SK-N-SH (cell line): ENCODE measurements at places on chromosomes 3 and 15.

DNA sequence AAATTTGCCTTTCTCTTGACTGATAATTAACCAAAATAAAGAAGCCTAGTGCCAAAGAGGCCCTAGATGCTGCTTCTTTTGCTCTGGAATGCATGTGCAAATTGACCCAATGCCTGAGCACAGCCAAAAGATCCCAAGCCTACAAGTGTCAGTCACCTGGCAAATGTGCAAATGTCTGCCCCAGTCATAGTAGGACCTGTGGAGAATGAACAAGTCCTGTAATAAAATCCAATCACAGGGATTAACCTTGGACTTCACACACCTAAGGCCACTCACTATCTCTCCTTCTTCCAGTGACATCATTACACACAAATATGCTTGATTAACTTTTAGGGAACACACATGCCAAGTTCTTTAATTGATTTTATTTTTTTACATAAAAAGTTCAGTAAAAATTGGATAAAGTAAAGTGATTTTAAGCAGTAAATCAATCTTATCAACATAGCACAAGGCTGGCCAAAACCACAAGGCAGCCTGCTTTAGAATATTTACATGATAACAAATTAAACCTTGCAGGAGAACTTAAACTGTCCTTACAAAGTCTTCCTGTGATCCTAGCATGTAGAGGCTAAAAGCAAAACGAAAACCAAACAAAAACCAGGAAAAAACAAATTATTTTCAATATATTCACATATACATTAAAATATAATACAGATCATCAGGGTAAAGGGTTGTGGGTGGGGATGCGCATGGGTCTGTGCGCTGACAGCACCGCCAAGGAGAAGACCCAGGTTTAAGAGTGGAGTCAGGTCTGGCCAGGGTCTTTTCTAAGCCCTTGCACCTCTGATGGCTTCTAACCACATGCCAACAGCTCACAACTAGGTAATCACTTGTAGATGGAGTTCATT is 36.8 kb downstream of the NBEAL2 start:
- DNase-seq: no peak

GRCh38 chr3:1734494-1735122 is 364.1 kb upstream of the CNTN4 start:
- DNase-seq: peak; percentile 7

- DNase-seq: no peak
Observed at GRCh38 chr3:46736006-46736872, 18.6 kb upstream of the PRSS50 start.

DNA sequence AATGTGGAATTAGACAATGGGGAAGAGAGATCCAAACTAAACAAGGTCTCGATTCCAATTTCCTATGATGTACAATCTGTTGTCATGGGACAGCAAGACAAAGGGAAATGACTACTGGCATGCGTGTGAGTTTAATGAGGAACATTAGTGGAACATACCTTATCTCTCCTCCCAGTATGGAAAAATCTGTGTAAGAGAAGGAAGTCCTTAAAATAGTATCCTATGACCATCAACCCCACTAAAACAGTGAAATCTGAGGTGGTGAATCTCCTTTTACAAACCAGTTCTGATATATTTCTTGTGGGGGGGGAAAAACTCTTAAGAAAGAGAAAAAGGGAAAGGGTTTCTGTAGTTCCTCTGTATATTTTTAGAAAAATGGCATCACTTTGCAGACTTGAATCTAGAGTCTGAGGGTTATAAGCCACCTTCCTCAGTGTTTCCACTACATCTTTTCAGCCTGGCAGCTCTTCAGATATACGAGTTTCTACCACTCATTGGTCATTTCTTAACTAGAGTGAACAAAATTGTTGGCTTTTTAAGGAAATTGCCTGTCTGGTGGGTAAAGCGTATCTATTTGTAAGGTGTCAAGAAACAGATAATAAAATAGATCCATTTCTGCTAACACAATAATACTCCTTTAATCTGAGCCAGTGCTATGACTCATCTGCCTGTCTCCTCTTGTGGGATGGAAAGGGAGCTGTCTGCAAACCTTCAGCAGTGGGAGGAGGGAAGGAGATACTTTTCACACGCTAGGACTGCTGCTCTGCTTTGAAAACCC is 3.0 kb upstream of the TNFAIP8L3 start:
- no peak for DNase-seq

GRCh38 chr3:186917512-186918312 is 12.6 kb upstream of the ST6GAL1 start:
- DNase-seq: no peak

DNA sequence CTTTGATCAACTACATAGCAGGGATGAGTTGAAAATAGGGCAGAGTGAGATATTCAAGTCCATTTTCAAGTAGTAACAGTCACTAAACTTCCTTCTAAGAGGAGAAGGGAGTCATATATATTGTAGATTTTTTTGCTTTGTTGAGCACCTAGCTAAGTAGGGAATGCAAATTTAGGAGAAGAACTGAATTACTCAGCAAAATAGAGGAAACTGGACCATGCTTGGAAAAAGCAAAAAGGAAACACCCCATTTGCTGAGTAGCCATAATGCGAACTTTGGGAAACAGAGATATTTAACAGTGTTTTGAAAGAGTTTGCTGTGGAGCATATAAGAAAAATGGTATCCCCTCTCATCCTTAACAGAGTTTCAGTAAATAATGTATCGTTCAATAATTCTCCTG is 54.9 kb downstream of the CD200R1L start:
- no peak for DNase-seq

- DNase-seq: no peak
Observed at GRCh38 chr3:34073961-34074360, 275.5 kb downstream of the PDCD6IP start.

DNA sequence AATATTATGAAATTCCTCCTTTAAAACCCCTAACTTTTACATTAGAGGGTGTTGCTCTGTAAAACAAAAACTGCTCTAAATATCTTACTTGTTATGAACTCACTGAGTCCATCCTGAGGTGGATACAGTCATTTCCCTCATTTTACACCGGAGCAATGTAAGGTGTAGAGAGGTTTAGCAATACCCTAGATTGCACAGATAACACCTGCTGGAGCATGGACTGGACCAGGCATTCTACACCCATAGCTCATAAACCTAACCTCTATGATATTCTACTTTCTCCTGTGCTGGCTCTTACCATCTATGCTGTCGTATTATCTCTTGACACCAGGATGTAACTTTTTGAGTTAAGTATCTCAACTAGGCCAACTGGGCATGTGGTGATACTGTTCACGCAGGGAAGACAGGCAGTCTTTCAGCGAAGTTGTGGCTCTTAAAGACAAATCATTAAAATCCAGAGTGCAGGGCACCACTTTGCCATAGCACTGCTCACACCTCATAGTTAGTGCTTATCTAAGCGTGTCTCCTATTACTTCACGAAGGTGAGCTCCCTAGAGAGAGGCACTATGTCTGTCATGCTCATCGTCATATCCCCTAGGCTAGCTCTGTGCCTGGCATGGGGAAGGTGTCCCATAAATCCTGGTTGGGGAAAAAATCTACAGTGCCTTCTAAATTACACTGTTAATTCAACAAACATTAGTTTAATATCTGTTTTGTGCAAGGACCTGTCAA is 100.1 kb upstream of the SLC2A2 start:
- DNase-seq: no peak

GRCh38 chr15:50134524-50135024 is 15.5 kb upstream of the ATP8B4 start:
- DNase-seq: no peak

DNA sequence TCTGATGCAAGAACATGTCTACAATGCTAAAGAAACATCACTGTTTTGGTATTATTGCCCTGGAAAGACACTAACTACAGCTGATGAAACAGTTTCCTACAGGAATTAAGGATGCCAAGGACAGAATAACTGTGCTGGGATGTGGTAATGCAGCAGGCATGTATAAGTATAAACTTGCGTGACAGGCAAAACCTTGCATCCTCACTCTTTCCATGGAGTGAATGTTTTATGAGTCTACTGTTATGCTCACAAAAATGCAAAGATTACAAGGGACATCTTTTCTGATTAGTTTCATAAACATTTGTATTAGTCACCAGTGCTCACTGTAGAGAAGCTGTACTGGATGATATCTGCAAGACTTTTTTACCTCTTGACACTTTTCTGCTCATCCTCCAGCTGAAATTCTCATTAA is 143.6 kb downstream of the NAALADL2 start:
- DNase-seq: no peak

- DNase-seq: no peak
Observed at GRCh38 chr3:72345980-72346379, 502.3 kb downstream of the SHQ1 start.

GRCh38 chr3:70281663-70282062 is 30.8 kb downstream of the MDFIC2 start:
- DNase-seq: no peak

- DNase-seq: no peak
Observed at GRCh38 chr15:58179741-58180381, 41.7 kb downstream of the AQP9 start.

DNA sequence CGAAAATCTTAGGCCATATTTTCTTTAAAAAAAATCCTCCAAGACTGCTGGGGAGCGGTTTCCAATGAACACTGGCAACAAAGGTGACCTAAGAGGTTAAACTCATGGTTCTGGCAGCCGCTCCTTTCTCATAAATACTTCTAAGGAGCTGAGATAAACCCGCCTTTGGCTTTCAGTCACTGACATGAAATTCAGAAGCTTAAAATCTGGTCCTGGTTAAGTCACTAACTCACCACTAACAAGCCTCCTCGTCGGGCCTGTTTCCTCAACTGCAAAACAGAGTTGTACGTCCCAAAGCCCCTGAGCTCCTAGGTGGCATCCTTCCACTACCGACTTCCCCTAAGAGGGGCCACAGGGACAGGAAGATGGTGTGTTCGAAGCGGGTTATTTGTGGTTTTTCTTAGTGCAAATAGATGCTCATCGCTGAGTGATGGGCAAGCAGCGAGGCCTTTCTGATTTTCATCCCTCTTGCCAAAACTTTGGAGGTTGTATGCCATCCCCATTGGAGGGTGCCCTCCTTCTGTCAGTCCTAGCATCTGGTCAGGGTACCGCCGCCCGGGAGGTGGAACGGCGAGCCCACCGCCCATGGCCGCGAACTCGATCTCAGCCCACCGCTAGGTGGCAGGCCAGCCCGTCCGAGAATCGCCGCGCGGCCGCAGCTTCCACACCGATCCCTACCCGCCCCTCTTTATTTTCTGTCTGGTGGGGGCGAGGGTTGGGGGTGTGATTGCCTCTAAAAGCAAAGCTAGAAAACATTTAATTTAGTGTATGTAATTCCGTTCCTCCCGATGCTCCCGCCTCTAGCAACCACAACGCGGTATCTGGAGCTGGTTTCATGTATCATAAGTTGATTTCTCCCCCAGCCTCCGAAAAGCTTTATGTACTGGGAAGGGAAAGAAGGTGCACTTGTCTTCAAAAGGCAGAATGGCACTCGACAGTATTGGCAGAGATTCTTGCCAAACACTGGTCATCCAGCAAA is 4.6 kb downstream of the BCL6 start:
- peak; percentile 85 for DNase-seq

DNA sequence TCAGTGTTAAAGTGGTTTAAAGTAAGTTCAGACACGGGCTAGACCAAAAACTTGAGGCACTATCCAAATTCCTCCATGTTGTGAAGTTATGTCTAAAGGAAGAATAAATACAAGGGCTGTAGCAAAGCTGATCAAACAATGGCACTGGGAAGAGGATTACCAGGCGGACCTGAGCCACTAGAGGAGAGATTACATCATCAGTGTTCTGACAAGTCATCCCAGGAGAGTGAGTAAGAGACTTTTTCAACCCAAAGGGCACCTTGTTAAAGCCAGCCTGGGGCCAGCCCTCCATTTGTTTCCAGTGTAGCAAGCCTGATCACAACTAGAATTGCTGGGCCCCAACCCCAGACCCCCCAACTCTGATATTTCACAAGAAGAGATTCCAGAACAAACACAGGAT is 166.9 kb downstream of the DCLK3 start:
- no peak for DNase-seq

DNA sequence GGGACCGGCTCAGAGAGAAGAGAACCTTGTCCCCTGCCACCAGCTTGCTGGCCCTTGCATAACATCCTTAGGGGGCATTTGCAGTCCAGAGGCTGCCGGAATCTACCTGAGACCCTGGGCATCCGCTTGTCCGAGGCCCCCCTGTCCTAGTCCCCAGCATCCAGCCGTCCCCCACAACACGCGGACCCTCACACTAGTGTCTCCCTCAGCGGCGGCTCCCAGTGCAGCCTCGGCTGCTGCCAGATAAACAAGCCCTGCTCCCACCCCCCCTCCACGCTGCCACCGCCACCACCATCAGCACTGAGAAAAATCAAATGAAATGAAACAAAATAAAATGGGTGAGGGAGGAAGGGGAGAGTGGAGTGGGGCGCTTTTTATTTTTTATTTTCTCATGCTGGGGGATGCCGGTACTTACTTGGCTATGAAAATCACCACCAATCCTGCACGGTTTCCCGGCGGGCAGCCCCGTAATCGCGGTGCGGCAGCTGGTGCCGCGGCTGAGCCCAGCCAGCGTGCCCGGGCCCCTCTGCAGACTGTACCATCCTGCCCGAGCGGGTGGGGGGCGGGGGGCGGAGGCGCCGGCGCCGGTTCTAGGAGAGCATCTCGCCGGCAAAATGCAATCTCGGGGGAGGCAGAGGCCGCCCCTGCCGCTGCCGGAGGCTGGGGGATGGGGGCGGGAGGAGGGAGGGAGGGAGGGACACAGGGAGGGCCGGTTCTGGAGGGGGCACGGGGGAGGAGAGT is at the start of gene ATP2B2:
Gene ATP2B2, minus strand, starts transcription at position 537 of the 741 bp plus-strand sequence. CDS start 56,043 bp downstream, outside the sequence.
- peak; percentile 95 for DNase-seq

DNA sequence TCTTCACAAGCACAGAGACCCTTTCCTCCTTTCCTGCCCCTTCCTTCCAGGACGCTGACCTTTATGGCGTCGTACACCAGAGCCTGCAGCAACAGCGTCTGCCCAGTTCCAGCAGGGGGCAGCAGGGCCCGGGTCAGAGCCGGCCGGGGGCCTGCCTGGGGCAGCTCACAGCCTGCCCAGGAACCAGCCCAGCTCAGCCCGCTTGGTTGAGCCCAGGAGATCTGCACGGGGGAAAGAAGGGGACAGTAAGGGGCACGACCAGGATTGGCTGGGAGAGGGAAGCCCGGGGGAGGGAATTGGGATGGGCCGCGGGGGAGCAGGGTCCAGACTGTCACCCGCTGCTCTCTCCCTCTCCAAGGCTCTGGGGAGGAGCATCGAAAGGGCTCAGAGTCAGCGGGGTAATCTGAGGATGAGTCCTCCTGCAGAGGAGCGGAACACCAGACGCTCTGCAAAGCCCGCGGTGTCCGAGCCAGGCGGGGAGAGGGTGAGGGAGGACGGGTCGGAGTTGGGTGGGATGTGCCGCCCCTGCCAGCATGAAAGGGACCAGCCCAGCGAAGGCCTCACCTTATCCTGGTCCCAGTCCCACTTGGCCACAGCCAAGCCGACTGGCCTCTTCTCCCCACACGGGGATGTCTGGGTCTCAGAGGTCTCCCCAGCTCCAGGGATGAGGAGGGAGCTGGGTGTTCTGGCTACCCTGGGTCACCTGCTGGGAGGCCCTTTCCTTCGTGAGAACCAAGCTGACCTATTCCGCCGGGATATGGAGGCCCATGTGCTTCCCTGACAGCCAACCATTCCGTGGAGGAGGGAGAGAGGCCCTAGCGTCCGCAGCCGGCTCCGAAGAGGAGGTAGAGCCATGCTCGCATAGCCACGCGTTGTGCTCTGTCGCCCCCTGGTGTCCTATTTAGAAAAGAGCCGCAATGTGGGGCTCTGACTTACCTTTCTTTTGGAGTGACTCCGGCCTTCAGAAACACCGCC is 7.4 kb upstream of the IGDCC3 start:
- peak; percentile 93 for DNase-seq
